ENCODE measurements at places on chromosomes 13 and 19.

DNA sequence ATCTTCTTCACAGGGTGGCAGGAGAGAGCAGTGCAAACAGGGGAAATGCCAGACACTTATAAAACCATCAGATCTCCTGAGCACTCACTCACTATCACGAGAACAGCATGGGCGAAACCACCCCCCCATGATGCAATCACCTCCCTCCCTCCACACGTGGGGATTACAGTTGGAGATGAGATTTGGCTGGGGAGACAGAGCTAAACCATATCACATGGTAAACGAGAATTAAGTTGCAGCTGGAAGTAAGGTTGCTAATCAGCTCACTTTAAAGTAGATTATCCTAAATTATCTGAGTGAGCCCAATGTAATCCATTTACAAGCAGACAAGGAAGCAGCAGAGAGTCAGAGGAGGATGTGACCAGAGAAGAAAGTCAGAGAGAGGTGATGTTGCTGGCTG, 102.2 kb upstream of the IPO5 start:
- DNase-seq = no peak

DNA sequence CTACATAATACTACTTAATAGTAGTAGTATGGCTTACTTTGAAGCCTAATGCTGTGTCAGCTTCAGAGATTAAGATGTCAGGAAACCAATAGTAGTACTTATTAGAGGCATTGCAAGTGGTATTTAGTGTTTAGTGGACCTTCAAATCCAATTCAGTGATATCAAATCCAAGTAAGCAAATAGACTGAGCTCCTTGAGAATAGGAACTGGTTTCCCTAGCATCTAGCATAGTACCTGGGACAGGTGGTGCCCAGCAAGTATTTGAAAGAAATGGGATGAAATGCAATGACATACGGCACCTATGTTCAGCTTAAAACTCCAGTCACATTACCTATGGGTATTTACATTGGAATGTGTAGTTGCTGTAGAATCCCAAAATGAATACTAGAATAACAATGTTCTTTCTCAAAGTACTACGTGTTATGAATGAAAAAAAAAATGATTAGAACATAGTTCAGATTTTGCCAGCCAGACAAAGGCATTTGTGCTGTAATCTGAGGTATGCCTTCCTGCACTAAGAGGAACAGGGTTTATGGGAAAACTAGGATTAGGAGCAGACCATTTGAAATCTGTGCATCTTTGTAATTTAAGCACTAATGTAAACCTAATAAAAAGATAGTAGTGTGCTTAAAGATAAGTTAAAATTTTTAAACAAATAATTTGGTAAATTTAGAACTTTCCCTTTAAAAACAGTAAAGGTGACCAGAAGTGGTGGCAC, 17.1 kb downstream of the LSM14A start:
- DNase-seq = no peak

DNA sequence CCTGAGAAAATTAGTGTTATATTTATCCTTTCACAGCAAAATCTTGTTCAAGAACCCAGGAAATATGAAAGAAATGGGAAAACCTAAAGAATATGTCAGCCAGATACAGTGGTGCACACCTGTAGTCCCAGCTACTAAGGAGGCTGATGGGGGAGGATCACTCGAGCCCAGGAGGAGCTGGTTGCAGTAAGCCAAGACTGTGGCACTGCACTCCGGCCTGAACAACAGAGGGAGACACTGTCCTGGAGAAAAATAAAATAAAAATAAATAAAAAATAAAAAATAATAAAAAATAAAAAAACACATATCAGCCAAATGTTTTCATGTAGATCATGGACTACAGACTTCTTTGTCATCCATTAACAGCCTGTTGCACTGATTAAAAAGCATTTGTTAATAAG, 244.8 kb upstream of the KLHL1 start:
- no peak for DNase-seq

DNA sequence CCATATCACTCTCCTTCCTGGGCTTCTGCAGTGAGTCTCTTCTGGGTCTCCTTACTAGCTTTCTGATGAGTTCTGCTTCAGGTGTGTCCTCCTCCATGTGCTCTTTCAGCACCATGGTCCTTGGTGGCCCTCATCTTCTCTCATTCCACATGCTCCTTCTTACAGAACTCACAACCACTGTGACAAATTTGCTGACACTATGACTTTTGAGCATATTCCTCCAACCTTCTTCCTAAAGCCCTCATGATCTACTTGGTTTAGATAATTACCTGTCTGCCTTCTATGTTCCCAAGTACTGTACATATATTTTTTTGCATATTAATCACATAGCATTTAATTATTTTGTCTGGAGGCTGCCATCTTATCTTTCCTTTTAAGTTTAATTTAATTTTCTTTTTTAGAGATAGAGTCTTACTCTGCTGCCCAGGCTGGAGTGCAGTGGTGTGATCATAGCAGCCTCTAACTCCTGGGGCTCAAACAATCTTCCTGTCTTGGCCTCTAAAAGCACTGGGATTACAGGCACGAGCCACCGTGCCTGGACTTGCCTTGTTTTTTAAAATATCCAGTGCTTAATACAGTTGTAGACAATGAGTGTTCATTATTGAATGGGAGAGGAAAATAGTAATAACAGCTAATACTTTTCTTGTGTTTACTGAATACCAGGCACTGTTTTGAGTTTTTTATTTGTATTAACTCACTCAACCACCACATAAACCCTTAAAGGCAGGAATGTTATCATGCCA, 23.5 kb upstream of the FAM216B start:
- no peak for DNase-seq

DNA sequence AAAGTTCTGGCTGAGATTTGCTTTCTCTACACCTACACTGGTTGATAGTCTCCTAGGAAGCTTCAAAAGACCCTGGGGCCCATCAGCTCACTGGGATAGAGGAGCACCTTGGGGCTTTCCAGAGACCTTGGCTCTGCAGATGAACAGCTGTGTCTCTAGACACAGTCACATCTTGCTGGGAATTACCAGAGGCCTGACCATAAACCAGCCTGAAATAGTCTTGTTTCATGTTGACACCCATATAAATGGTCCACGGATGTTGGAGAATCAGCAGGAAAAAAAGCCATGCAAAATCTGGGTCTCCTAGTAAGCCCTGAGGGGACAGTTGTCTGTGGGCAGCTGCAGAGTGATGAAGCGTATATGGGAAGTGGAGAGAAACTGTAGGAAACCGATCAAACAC, 207.6 kb downstream of the DNAJC15 start:
- no peak for DNase-seq

- DNase-seq = peak; percentile 33
Measured at GRCh38 chr19:18967358-18968146, 26.5 kb upstream of the HOMER3 start.

DNA sequence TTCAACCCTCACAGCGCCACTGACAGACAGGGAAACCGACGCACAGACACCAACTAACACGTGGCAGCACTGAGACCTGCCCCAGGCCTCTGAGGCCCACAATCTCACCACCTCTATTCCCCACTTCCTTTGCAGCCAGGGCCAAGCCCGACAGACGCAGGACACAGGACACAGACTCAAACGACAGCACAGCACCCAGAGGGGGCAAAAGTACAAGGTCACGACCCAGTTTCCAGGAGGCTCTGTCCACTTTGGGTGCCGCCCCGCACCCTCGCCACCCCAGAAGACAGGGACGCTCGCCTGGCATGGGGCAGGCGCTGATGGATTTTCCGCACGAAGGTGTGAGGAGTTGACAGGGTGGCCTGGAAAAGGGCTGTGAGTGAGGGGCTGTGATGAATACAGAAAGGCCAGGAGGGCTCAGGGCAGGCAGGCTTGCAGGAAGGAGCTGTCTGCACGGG, 48.8 kb downstream of the MLLT1 start:
- DNase-seq = no peak

- peak; percentile 98 for DNase-seq
Measured at GRCh38 chr19:4575267-4576015, 16.0 kb upstream of the SEMA6B start.

- no peak for DNase-seq
Measured at GRCh38 chr13:26964278-26965250, 204.0 kb upstream of the GPR12 start.

- no peak for DNase-seq
Measured at GRCh38 chr13:96850538-96851145, 143.6 kb downstream of the OXGR1 start.

GRCh38 chr19:50475101-50475568, 1.2 kb upstream of the EMC10 start:
- no peak for DNase-seq

GRCh38 chr19:48417421-48417820, 24.0 kb downstream of the GRIN2D start:
- DNase-seq = no peak

- DNase-seq = no peak
Measured at GRCh38 chr19:56141417-56141993, 418 bp downstream of the ZNF444 start.

DNA sequence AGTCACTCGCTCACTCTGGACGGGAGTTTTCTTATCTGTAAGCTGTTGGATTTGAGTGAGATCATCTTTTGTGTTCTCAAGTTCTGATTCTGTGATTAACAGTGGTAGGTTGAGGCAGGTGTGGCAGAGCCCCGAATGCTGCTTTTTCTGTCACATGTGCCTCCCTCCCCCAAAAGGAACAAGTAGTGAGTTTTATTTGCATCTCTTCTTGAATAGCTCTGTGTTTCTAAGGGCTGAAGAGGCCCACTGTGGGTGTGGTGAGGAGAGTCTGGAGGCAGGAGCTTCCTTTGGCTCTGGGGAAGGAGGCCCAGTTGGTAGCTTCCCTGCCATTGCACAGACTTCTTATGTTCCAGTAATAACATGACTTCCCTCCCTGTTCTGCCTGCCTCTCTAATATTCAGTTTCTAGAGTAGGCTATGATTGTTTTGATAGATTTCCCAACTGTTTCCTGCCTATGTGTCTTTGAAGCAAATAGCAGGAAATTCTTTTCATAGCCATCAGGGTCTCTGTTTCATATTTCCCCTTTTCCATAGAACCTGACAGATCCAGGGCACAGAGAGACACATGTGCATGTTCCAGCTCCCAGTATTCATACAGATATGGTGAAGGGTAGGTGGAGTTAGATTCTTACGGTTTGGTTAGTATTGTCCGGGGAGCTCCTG, 23.9 kb upstream of the CXCL17 start:
- peak; percentile 11 for DNase-seq

GRCh38 chr19:13830741-13831536, 35.7 kb downstream of the ZSWIM4 start:
- no peak for DNase-seq

- DNase-seq = no peak
Measured at GRCh38 chr13:31116224-31116623, 45.5 kb downstream of the HSPH1 start.

- DNase-seq = no peak
Measured at GRCh38 chr13:111589992-111590391, 269.6 kb downstream of the TEX29 start.

DNA sequence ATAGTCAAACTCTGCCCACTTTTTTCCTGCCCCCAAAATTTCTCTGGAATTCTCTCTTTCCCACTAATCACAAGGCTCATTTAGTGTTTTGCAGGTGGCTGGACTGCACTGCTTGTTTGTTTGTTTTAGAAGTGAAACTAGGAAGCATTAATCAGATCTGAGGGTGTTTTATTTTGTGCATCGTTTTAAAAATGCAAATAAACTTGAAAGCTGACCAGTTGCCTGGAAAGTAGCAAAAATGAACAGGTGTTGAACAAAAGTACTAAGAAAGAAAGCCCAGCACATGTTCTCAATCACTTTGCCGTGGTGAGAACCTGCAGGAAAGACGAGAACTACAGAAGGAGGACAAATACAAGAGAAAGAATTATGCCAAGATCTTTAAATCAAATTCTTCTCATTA, 365.5 kb downstream of the PCDH9 start:
- no peak for DNase-seq

DNA sequence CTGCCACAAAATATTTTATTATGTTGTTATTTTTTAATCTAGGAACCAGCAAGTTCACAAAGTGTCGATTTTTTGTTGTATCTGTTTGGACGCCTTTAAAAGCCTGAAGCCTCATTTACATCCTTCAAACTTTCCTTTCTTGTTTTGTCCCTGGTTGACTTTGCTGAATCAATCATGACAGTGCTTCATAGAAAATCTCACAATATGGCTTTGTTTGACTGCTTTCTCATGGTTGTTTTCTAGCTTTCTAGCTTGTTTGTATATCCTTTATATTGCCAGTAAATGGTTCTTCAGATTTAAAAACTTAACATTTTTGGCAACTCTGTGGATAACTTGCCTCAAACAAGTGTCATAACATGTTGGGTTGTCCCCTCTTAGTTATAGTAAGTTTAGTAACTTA, 84.1 kb upstream of the ATXN8OS start:
- DNase-seq = no peak

GRCh38 chr19:19649580-19649995, 6.1 kb upstream of the GMIP start:
- no peak for DNase-seq

- DNase-seq = peak; percentile 61
Measured at GRCh38 chr13:44903574-44903985, 85.7 kb downstream of the NUFIP1 start.

DNA sequence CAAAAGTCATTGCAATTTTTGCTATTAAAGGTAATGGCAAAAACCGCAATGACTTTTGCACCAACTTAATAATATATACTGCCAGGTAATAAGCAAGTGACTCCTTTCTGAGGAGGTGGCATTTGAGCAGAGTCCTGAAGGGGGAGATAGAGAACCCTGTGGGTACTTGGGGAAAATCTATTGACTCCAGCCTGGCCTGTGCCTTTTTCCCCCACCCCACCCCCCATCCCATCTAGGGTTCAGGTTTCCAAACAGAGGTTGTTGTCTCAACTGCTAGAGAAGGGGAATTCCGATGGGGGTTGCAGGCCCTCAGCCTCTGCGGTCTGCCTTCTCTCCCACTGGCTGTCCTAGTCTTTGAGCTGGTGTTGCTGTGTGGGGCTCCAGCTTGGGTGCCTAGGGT, 11.5 kb downstream of the S1PR2 start:
- peak; percentile 77 for DNase-seq

- DNase-seq = peak; percentile 78
Measured at GRCh38 chr19:18519962-18520847, 1.7 kb downstream of the ELL start.

- no peak for DNase-seq
Measured at GRCh38 chr13:47064381-47064780, 167.5 kb upstream of the HTR2A start.

- DNase-seq = no peak
Measured at GRCh38 chr19:17020823-17021222, 5.8 kb downstream of the CPAMD8 start.

DNA sequence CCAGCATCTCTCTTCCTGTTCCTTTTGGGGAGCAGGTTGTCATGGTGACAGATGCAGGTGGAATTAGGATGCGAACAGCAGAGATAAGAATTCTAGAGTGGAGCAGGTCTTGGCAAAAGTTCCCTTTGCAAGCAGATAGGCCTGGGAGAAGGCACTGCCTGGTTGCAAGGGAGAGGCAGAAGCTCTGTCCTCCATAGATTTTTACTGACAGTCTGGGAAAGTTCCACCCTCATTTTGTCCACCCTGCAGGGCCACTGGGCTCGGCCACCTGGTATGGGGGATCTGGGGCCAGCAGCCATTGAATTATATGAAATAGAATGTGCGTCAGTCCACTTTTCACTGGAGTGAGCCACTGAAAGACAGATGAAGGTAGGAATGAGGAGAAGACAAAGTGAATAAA, 141.7 kb downstream of the IER2 start:
- no peak for DNase-seq
